ENCODE measurements at places on chromosomes 7 and 10.

DNA sequence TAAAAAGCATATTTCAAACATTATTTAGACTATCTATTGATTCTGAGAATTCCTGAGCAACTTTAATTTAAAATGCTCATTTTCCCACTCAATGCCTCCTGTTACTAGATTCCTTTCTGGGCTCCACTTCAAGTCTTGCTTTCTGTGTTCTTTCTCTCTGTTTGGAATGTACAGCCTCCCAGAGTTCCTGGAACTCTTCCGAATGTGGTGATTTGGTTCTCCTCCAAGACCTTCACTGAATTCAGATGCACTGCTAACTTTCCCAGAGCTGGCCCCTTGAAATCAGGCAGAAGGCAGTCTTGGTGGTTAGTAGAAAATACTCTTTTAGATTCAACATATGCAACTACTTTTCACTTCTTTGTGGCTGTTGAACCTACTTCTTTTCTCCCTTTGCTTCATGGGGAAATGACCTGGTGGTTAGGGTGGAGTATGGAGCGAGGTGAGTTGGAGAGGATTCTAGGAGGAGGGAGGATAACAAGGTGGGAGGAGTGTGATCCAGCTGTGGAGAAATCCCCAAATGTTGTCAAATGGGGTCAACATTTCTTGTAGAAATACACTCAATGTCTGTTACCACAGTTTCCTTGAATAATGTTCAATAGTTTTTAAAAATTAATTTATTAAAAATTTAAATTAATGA, 27.9 kb upstream of the CCDC7 start:
- DNase-seq: no peak

DNA sequence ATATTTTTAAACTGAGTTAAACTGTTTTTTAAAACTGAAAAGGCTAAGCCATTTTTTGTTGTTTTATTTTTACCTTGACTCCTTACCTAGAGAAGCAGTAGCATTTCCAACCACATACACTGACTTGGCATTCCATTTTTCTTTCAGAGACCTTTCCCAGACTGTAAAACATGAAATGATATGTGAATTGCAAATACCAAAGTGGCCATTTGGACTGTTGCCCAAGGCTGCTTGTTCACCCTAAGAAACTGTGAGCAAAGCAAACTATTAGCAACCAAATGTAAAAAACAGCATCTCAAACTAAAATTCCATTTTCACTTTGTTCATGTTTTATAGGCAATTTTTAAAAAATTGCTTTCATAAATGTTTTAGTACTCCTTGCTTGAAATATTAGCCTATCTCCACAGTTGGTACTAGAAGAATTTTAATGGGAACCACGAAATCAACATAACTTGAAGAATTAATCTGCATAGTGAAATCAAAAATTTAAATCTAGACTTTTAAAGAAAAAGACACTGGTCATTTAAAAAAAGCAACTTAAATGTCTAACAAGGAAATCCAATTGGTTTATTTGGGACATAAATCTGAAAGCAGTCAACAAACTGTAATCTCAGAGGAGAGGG, 10.8 kb downstream of the UROS start:
- no peak for DNase-seq

- no peak for DNase-seq
These were observed 47.7 kb downstream of the HHEX start for GRCh38 chr10:92737484-92737883.

- DNase-seq: peak; percentile 90
These were observed 14.3 kb downstream of the ZC3HAV1 start for GRCh38 chr7:139095194-139095659.

GRCh38 chr10:71635251-71635866, 84.2 kb downstream of the C10orf105 start:
- no peak for DNase-seq

DNA sequence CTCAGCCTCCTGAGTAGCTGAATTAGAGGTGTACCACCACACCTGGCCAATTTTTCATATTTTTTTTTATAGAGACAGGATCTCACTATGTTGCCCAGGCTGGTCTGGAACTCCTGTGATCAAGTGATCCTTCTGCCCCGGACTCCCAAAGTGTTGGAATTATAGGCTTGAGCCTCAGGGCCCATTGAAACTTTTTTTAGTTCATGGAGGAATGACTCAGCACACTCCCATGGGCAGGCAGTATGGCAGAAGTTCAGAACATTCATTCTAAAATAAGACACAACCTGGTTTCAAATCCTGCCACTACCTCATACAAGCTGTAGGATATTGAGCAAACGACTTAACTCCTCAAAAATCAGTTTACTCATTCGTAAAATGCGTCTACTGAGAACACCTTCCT, 320.4 kb upstream of the SP8 start:
- no peak for DNase-seq

DNA sequence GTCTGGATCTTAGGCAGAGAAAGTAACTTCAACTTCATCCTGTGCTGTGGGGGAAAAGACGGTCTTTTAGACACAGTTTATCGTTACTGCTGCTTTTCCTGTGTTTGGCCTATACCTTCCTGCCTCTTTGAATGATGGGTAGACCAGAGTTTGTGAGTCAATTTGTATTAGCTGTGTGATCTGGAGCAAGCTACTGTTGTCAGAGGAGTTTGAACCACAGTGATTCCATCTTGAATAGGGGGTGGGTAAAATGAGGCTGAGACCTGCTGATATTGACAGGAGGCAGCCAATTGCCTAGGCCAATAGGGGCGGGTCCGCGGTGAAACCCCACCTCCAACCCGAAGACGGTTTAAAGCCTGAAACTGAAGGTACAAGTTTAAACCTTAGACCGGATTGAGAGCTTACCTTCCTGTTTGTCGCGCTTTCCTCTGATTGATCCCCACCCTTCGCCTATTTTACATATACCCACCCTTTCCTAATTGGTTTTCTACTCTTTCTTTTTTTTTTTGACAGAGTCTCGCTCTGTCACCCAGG, 35.8 kb upstream of the EIF4H start:
- DNase-seq: no peak

GRCh38 chr10:52961323-52961722, 188.7 kb upstream of the MBL2 start:
- DNase-seq: no peak

DNA sequence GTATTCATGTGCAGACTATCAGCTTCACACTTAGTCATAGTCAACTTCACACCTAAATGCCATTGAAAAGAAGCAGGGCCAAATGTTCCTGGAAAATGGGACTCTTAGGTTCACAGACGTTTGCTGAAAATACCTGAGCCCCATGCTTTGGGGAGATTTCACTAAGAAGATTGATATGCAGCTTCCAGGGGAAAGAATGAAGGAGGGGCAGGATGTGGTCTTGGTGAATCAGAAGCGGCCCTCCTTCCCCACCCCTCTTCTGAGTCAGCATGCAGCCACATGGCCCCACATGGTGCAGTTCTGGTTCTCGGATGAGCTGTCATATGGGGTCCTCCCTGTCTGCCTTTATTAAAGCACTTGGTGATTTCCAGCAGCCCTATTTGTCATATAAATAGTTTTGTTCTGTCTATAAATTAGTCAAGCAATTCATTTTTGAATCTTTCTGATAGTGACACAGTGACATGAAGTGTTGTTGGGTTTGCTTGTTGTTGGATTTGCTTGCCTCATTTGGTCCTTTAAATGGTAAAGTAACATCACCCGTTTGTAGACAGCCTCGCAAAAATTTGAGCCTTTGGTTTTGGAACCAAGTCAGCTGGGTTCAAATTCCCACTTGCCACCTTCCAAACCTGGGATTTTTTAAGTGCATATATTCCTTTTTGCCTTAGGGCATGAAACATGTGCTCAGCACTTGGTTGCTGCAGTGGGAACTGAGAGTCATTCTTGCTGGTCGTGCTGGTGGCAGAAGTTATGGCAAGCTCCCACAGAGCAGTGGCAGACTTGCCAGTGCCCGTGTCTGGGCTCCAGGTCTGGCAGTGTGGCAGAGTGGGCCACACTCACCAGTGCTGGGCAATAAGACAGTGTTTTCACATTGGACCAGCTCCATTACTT, 68.1 kb upstream of the CDK6 start:
- peak; percentile 80 for DNase-seq

GRCh38 chr10:124888262-124888661, 53.7 kb upstream of the ZRANB1 start:
- DNase-seq: no peak

- DNase-seq: no peak
These were observed 128.9 kb downstream of the ZNF438 start for GRCh38 chr10:30902621-30903396.

GRCh38 chr10:71752391-71753090, 20.8 kb downstream of the VSIR start:
- peak; percentile 43 for DNase-seq

- DNase-seq: no peak
These were observed 964.5 kb upstream of the MBL2 start for GRCh38 chr10:53737132-53737531.

DNA sequence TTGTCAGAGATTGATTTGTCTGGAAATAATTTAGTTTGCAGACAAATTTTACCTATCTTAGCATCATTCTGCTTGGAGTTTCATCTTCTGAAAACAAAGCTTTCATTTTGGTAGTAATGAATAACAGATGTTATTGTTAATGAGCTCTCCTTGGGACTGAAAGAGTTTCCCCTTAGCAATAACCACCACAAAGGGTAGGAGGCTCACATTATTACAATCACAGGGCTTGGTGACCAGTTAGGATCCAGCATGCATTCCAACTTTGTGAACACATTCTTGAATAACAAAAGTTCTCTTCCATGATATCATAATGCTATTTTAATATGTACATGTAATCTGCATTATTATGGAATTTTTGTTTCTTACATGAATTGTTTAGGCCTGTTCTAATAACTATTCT, 148.8 kb upstream of the VWC2 start:
- DNase-seq: no peak

GRCh38 chr10:15369256-15370211, 1.6 kb downstream of the FAM171A1 start:
- no peak for DNase-seq

DNA sequence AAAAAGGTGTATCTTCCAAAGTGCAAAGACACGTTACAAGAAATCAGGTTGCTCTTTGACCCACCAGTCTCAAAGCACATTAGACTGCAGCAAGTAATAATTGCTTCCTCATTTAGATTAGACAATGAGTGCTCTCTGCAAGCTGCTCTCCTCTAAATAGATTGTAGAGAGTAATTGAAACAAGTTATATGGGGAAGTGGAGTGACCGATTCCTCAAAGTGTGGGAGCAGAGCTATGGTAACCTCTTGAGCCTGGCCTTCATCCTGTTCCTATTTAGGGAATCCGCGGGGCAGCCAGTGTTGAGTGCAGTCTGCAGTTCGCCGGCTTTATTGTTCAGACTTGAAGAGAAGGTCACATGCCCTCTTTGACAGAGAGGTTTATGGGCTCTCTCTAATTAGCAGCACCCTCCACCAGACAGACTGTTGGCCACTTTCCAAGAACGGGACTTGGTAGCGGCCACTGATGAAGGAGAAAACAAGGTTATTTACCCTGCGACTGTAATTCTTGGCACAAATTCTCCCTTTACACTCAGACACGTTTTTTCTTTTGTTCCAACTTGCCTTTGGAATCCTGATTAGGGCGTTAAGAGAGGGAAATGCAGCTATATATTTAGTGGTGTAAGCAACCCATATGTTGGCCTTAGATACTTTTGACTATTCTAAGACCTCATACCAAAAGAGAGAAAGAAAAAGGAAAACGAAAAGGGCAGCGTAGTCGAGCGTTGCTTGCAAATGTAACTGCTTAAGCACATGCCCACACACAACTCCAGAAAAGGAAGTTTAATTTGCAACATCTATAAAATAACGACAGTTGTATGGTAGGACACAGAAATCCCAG, 107.5 kb downstream of the REEP3 start:
- peak; percentile 4 for DNase-seq

- no peak for DNase-seq
These were observed 254.1 kb upstream of the PTER start for GRCh38 chr10:16182688-16183087.

DNA sequence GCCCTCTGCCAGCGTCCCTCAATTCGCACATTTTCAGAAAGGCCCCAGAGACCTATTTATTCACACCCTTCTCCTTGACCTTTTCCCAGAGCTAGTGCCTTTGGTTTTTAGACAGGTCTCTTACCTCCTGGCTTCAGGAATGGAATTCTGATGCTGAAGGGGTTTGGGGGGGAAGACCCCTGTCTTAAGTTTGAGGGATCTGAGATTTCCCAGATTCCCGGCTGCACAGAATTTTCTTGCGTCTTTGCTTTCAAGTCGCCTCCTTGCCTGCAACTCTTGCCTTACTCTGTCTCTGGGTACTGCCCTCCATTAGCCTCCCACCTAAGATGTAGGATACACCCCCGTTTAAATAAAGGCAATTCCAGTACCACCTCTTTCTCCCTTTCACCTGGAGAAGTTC, 1.9 kb downstream of the GATA3 start:
- DNase-seq: no peak

GRCh38 chr10:131638880-131639278, 261.9 kb upstream of the PPP2R2D start:
- no peak for DNase-seq

Measured in CD4-positive, alpha-beta T cell treated with Interleukin-6 at 100 ng/mL for 8 hours (primary cell).